Foreskin melanocyte (primary cell): ENCODE measurements at places on chromosomes 5 and 9.
A peak's percentile ranks its signal among the peaks of the same experiment; 100 is the strongest.

GRCh38 chr9:121261107-121261460 lies 6.9 kb upstream of the GSN start:
- peak; percentile 93 for DNase-seq

- no peak for DNase-seq
These were observed 4.8 kb upstream of the DOLPP1 start for GRCh38 chr9:129075996-129076639.

- DNase-seq: no peak
These were observed 65.3 kb downstream of the OLFM1 start for GRCh38 chr9:135152614-135153334.

- DNase-seq: no peak
These were observed 33.4 kb upstream of the TGFBR1 start for GRCh38 chr9:99071313-99072039.

DNA sequence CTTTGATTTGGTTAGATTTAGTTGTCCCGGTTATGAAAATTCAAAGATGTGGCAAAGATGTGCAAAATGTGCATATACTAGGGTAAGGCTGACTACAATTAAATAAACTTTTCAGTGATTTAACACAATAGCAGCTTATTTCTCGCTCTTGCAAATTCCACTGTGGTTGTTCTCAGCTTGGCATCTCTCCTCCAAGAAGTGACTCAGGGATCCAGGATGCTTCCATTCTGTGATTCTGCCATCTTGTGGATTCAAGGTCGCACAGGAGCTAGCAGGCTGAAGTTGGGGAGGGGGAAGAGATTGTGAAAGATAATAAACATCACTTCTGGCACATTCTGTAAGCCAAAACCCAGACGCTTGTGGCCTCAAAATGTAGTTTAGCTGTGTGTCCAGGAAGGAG lies 60.1 kb upstream of the TGFBR1 start:
- no peak for DNase-seq

DNA sequence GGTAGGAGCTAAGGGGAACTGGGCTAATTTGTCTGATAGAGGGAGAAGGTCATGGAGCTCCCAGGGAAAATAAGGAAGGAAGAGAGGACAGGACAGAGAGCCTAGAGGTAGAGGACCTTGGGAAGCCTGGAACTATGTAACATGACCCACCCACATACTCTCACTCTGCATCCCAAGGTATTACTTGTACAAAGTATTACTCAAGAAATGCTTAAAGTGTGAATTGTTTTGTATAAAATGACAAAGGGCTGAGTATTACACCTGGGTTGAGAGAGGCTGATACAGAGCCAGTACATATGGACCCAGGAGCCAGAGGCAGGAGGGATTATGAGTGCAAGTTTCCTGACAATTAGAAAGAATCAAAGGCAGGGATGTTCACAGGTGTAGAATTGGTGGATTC lies 80.5 kb upstream of the ANKRD55 start:
- no peak for DNase-seq

DNA sequence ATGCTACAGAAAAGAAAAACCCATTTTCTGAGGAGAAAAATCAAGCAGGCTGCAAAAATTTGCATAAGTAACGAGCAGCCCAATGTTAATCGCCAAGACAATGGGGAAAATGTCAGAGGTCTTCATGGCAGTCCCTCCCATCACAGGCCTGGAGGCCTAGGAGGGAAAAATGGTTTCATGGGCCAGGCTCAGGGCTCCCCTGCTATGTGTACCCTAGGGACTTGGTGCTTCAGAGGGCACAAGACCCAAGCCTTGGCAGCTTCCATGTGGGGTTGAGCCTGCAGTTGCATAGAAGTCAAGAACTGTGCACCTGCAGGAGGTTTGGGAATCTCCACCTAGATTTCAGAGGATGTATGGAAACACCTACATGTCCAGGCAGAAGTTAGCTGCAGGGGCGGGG lies 10.4 kb downstream of the CAAP1 start:
- DNase-seq: no peak

- no peak for DNase-seq
These were observed 99.7 kb downstream of the GOLPH3 start for GRCh38 chr5:32074401-32074800.

GRCh38 chr9:13707612-13708576 lies 428.4 kb upstream of the MPDZ start:
- DNase-seq: no peak

- no peak for DNase-seq
These were observed 12.8 kb downstream of the FER start for GRCh38 chr5:108760512-108760911.

DNA sequence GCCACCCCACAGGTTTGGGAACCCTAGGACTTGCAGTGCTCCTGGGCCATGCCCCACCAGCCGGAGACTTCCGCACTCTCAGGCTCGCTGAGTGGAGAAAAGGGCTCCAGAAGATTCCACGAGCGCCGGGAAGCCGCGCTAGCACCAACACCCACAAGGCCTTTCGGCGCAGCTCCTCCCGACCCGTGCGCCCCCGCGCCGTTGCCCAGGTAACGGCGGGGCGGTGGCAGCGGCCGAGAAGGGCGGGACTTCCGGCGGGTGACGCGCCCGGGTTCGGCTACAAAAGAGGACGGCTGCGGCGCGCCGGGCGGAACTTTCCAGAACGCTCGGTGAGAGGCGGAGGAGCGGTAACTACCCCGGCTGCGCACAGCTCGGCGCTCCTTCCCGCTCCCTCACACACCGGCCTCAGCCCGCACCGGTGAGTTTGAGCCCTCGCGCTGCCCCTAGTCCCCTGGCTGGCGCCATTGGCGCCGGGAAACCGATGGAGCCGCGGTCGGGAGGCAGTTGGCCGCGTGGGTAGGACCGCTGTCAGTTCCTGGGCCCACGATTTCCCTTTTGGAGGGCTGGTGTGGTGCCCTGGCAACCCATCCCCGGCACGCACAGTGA lies at the start of gene DNAJA1:
TSS of gene DNAJA1 (plus strand) at position 308 of the 606 bp plus-strand sequence. CDS start 1,212 bp downstream, outside the sequence.
- DNase-seq: peak; percentile 89

DNA sequence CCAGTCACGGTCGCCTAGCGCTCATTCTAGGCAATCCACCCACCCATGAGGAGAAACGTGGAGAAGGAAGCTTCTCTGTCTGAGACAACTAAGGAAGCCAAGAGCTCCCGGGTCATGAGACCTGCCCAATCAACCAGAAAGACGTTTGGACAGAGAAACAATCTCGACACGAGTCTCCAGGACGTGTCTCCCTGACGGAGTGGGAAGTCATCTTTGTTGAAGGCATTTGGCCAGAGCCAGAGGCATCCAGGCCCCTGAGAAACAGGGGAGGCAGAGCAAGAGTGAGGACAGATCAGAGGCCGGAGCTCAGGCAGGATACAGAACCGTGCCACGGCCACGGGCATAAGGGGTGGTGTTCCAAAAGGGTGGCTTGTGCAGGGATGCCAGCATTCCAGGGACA lies 479.0 kb downstream of the SPATA31A7 start:
- no peak for DNase-seq

DNA sequence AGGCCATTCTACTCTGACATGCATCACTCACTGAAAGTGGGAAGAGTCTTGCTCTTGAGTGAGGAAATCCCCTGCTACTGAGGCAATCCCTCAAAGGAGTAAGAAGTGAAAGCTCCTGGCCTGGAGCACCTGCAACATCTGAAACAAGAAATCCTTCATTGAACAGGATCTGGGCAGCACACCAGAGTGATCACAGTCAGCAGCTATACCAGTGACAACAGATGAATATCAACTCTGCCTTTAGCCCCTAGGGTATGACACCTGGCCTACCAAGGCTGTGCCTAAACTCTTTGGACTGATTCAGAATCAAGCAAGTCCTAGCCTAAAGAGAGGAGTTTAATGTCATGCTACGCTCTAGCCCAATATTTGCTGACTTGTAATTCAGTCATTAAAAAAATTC lies 156.2 kb upstream of the CCDC152 start:
- no peak for DNase-seq

- DNase-seq: no peak
These were observed 2.6 kb upstream of the GCNT1 start for GRCh38 chr9:76456202-76456926.

DNA sequence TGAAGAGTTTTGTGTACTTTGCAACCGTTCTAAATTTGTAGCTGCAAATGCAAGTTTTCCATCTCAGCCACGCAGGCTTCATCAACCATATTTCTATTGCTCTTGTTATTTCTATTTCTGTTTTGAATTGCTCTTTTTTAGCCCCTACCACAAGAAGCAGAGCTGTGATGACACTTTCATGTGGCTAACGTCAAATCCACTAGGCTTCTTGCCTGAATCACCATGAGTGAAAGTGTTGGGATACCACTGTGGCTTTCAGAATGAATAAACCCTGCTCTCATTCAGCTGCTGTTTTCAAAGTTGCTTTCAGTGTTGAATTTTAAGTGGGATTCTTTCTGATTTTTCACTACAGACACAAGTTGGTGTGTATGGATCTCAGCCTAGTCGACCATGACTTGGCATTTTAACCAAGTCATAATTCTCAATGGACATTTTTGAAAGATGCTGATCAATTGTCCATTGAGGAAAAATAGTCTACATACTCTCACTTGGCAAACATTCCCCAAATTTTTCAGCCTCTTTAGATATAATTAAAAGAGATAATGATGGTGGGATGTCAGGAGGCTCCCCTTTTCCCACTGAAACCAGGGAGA lies 41.0 kb upstream of the MTAP start:
- no peak for DNase-seq

GRCh38 chr5:159003045-159004030 lies 96.4 kb downstream of the EBF1 start:
- no peak for DNase-seq

- peak; percentile 49 for DNase-seq
These were observed 190.0 kb downstream of the FANCC start for GRCh38 chr9:95127249-95128176.

GRCh38 chr9:130805510-130806326 lies 29.3 kb upstream of the ABL1 start:
- DNase-seq: no peak

DNA sequence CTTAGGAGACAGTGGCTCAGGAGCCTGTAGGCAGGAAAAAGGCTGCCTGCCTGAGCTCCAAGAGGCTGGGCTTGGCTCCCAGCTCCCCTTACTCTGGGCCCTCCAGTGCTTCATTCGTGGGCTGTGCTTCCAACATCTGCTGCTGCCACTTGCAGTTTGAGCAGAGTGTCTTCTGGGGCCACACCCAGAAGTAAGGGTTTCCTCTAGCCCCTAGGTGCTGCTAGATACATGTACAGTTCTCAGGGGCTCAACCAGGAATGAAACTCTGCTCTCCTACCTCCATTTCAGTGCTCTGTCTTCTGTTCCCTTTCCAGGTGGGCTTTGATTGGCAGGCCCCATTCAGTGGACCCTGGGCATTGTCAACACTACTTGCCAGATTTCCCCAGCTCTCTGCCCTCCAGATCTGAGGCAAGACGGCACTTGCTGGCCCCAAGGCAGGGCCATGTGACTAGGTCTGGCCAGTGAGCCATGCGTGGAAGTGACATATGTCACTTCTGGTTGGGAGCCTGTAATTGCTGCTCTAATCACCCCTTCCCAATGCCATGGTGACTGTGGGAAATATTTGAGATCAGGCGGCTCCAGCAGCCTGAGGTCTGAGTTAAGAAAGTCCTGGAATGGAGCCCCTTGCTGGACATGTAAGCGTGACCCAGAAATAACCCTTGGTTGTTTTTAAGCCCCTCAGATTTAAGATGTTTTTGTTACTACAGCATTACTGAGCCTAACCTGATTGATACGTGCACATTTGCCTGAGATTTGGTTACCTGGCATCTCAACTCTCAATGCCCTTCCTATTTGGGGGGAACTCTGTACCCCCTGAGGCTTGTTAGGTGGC lies 9.4 kb upstream of the BOD1 start:
- no peak for DNase-seq

GRCh38 chr9:124251204-124251603 lies 6.5 kb upstream of the NEK6 start:
- no peak for DNase-seq

GRCh38 chr9:74138182-74138581 lies 359.0 kb upstream of the RORB start:
- no peak for DNase-seq

DNA sequence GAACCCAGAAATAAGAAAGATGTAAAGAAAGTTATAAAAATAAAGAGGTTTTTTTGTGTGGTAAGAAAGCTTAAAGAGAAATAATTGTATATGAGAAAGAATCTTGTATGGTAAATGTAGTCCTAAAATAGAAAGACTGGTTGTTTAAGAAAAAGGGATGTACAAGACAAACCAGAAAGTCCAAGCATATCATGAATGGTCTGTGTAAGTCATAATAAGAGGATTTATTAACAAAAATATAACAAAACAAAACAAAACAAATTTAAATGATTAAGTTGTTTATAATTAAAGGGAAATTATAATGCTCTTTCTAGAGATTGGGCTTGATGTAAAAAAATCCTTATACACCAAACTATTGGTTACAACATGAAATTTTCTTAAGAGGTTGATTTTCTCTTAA lies 590.4 kb upstream of the PTGER4 start:
- DNase-seq: no peak

DNA sequence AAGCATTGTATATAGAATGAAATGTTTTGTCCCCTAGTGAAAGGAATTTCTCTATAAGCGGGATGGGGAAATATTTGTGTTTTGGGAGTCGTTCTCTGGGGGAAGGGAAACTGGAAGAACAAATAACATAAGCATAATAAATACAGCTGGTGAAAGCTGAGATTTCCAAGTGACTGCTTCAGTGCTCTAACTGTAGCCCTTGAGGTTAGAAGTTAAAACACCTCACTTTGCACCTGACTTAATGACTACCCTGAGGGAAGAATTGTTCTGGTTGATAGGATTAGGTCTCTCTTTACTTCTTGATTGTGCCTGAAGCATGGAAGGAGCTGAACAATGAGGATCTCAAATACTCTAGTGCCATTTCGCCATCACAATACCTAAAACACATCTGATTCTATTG lies 307.4 kb downstream of the MAN2A1 start:
- no peak for DNase-seq

DNA sequence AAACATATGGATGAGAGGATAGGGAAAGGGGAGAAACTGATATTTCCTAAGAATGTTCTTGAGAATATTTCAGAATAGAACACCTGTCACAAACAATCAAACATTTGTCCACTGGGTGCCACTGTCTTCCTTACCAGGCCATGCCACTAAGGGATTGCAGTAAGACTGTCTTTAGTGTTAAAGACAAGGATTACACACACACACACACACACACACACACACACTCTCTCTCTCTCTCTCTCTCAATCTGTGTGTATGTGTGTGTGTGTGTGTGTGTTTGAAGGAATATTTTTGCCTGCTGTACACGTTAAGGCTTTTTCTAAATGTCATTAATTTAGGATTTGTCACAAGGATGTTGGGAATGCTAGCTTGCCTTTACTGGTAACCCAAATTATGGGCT lies 54.4 kb downstream of the CCDC192 start:
- DNase-seq: no peak

DNA sequence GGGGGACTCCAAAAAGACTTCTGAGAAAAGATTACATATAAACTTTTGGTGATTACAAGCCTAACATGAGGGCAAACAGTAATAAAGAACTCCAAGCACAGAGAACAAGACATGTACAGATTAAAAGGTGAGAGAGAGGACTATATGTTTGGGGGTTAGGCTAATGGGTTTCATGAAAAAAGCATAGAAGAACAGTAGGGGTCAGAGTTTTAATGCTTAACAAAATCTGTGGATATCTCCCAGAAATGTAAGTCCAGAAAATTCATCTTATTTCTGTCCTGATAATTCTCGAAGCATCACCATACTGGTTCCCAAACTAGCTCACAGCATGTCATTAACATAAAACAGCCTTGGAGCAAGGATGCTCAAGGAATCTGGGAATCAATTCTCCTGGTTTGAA lies 137.2 kb downstream of the ARRDC3 start:
- DNase-seq: no peak

- no peak for DNase-seq
These were observed 7.4 kb upstream of the SHROOM1 start for GRCh38 chr5:132837868-132838267.

GRCh38 chr5:143400541-143401226 lies 2.8 kb downstream of the NR3C1 start:
- no peak for DNase-seq

- DNase-seq: no peak
These were observed 170.5 kb upstream of the PPP1R26 start for GRCh38 chr9:135308821-135309762.
